H4 (cell line): ENCODE measurements at places on chromosomes 3 and 15. TPM values are rescaled to one million over a fixed set of nuclear protein-coding genes. Genes with fewer than 3 reads are reported as not detected.

DNA sequence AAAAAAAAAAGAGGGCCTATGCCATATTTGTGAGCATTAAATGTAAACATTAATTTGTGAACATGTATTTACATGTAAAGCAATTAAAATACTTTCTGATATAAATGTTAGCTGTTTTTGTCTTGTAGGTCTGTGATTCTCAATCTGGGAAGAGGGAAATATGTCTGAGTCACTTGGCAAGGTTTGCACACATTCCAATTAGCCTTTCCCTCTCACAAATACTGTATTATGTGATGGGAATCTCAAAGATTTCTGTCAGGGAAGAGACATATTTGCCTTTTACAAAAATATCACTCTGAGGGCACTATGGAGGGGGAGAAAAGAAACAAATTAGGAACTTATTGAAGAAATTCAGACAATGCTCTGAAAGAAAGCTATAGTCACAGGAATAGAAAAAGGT, 483.6 kb downstream of the GBE1 start:
- DNase-seq: no peak

PRR20G gene
- total RNA-seq: not detected in 2 replicates

DNA sequence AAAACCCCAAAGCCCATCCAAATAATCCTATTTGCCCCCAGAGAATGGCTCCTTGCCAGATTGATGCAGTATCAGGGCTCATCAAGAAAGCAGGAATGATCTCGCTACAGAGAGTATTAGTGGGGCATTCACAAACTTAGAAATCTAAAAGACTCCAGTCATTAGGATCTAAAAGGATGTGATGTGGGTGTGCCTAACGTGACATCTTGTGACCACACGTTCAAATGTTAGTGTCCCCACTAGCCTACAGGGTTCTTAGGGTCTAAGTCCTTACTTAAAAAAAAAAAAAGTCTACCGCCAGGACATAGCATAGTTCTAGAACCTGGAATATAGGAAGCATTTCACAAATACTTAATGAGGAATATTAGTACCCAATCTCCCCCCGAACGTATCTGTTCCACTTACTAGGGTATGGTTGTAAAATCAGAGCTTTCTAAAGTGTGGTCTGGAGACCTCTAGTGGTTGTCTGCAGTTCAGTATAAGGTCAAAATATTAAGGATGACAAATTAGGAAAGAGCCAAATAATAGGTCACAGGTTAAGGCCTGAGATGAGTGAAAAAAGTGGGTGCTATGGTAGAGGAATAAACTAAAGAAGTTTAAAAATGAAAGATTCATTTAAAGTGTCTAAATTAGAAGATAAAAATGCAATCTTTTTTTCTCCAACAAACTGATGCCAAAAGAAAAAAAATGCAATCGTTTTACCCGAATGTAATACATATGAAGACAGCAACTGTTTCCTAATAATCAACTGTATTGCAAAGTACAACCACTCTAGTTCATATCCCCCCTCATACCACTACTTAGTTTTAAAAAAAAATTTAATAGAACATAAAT, 4.2 kb upstream of the CHRM5 start:
- peak; percentile 21 for DNase-seq

MINAR1 gene
- total RNA-seq: 0.72 and 1.3 TPM in 2 replicates

TRIM42 gene
- total RNA-seq: not detected in 2 replicates

GRCh38 chr15:37979671-37980409, 45.4 kb downstream of the TMCO5A start:
- DNase-seq: no peak

DNA sequence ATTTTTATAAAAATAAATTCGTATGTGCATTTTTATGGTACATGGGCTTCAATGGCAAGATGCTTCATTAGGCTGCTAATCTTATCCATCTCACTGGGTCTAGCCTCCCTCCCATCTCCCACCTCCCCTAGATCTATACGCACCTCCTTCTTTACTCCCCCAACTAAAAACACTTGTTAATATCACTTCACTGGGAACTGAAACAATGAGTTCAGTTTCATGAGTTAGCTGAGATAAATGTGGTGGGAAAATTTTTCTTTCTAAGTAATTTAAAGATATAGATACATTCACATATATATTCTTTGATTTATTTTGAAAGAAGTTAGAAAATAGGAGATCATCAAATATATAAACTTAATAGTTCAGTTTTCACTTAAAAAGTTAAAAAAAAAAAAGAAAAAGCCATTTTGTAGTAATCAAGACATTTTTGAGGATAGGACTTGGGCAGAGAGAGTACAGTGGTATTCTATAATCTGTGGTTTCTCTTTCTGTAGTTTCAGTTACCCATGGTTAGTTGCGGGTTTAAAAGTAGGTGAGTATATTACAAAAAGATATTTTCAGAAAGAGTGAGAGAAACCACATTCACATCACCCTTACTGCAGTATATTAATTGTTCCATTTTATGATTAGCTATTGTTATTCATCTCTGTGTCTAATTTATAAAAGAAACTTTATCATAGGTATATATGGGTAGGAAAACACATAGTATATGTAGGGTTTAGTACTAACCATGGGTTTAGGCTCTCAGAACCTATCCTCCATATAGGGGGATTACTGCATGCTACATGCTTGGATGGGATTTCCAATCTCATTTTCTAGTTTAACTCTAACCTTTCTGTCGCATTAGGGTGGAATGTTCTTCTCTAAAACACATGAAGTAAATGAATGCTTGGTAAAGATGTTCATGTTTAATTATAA, 316.0 kb upstream of the CBLB start:
- DNase-seq: no peak
